DMS53 (cell line): ENCODE measurements at places on chromosomes 7 and 10.

GRCh38 chr7:81769891-81770727, at the start of gene HGF:
TSS of gene HGF (minus strand) at chr7:81770047. CDS start at chr7:81769971, 76 bp downstream.
- no peak for DNase-seq

DNA sequence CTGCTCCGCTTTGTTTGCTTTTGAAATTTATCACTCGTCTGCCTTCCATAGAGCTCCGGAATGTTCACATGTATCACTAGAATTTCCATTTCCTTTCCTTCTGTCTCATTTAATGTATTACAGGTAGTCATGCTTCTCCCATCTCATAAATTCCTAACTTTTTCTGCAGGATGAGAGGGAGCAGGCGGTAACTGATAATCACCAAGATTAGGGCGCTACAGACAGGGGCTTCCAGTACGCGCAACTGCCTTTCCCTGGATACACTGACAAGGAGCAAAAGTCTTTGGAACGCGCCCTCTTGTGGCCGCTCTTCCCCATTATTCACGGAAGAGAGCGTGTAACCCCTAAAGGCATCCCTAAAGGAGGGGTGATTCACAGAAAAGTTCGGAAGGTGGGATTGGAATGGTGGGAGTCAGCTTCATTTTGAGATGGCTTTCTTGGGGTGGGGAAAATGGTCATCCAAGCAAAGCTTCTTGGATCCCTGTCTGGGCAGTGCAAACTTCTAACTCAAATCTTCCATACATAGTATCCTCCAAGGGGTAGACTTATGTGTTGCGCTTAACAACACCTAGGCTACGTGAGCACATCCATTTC, 6.5 kb downstream of the INHBA start:
- peak; percentile 86 for DNase-seq

GRCh38 chr10:73799899-73800559, 11.4 kb downstream of the NDST2 start:
- DNase-seq: no peak

DNA sequence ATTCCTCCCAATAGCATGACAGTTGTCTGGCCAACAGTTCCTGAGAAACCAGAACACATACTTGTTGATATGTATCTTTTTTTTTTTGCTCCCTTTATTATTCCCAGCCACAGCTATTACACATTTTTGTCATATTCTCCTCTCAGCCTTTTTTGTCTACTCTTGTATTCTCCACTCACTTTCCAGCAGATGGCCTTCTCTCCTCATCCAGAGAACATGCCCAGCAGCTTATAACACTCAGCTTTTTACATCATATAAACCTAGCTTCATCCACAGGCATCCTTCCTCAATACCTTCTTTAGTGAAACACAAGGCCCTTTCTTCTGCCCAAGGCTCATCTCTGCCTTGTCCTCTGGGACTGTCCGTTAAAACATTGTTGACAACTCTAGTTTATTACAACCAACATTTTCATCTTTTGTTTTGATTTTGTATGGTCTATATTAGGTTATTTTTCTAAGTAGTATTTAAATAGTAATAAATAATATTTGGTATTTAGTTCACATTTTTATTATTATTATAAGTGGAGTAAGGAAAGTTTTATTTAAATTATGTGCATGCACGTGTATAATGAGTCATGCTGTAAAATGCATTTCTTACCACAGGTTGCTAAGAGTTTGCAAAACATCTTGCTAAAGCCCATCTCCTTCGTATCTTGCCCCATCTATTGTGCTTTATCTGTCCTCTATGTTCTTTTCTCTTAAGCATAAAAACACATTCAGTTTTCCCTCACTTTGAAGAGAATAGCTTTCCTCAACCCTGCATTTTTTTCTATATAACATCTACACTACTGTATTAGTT, 101.5 kb downstream of the ORC5 start:
- peak; percentile 58 for DNase-seq
